ENCODE measurements at places on chromosomes 5 and 9.

DNA sequence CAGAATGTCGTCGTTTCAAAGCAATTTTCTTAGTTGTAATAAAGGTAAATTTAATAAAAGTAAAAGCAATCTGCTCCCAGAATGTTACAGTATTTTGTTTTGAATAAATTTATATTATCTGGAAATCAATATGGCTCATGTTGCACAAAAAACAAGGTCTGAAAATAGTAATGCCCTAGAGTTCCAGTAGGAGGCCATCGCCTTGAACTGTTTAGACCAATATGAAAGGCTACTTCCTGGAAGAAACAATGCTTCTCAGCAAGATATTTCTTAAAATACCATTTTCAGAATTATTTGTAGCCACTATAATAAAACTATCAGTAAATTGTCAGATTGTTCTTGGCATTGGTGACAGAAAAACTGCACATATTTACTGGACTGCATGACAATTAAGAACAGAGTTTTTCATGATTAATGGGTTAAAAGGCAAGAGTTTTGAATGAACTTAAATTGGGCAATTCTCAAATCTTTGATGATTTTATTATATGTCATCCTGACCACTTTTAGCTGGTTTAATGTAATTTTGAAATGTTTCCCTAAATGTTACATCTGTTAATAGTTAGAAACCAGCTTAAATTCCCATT lies 153.2 kb downstream of the COMMD10 start:
- DNase-seq: no peak

DNA sequence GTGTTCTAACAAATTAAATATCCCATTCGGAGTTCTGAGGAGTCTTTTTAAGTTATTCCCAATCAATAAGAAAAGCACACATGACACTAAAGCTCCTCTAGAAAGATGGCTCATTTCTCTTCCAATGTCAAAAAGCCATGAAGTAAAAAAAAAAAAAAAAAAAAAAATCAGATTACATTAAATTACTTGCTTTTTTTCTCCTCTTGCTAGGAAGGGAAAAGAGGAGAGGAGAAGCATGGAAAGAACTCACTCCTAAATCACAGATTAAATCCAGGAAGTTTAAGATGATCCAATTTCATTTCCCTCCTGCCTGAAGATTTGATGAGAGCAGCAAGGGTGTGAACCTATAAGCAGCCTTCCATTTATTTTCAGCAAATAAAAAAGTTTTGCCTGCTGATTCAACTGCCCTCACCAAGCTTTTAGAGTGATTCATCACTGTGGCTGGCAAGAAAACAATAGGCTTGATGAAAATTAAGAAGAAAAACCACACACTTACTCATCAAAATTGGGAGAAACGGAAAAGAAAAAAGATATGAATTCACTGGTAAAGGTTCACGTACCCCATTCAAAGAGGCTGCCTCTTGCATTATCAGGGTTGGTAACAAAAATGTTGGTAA lies 19.7 kb downstream of the MYO10 start:
- DNase-seq: no peak

GRCh38 chr5:119095611-119096010 lies 24.7 kb downstream of the DMXL1 start:
- no peak for DNase-seq

DNA sequence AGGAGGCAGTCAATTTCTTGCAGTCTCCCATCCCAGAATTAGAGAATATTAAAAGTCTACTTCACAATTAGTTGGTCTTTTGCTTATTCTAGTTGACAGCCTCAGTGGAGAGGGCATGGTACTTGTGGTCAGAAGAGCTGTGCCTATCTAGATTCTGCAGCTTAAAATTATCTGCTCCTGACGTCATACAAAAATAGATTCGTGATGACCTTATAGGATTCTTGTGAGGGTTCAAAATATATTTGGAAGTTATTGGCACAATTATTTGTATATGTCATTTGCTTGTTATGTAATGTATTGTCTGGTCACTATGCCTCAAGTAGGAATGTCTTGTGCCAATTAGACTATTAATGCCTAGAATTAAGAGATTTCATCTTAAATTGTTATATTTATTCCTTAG lies 142.5 kb downstream of the CDH12 start:
- no peak for DNase-seq

DNA sequence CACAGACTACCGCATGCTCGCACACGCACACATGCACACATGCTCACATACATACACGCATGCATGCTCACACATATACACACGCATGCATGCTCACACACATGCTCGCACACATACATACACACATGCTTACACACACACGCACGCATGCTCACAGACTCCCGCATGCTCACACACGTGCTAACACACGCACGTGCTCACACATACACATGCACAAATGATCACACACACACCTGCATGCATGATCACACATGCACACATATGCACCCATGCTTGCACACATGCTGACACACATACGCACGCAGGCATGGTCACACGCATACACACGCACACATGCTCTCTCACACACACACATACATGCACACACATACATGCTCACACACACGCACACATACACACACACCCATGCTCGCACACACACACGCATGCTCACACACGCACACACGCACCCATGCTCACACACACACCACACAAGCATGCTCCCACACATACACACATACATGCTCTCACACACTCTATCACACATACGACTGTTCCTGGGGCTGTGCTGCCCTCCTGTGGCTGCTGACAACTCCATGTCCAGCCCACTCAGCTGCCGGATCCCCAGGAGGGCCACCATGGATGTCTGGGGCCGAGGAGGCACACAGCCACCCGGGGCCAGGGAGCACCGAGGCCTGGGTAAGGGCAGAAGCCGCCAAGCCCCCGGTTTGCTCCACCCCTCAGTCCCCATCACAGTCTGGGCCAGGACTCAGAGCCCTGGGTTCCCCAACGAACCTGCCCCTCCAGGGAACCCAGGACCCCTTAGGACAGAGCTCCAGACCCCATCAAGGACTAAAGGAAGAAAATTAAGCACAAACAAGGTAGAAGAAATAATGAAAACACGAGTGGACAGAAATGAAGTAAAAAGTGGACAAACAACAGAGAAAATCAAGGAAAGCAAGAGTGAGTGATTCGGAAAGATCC lies 31.4 kb upstream of the EGFL7 start:
- peak; percentile 72 for DNase-seq

- DNase-seq: no peak
These were observed 231.1 kb upstream of the NUDT12 start for GRCh38 chr5:103793595-103794182.

DNA sequence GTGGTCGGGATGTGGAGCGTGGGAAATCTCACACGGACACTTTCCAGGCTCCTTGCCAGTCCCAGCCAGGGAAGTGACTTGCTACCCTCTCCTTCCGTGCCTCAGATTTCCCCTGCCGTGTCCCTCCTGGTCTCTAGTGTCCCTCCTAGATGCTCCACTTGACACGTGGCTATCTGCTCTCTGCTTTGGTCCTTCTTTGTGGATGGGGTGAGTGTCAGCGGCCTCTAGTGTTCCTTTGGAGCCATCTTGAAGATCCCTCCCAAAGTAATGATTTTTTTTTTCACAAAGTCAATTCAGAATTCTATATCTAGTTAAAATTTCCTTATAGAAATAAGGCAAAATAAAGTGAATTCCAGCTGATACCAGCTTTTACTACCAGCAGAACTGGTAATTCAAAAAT lies 117.7 kb downstream of the MRPL36 start:
- DNase-seq: no peak

DNA sequence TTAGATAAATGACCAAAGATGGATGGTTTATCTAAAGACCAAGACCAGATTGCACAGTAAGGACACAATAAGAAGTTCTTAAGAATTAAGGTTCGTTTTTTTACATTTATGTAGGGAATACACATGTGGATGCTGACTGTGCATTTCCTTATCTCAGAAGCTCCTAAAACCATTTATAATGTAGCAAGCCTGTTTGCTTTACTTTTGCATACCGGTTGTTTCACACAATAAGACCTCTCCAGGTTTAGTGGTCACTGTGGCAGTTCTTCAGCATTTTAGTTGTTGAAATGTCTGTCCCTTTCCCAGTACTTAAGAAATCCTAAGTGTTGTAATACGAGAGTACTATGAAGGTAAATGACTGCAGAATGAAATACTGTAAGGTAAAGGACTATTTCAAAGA lies 43.6 kb downstream of the BASP1 start:
- DNase-seq: no peak

DNA sequence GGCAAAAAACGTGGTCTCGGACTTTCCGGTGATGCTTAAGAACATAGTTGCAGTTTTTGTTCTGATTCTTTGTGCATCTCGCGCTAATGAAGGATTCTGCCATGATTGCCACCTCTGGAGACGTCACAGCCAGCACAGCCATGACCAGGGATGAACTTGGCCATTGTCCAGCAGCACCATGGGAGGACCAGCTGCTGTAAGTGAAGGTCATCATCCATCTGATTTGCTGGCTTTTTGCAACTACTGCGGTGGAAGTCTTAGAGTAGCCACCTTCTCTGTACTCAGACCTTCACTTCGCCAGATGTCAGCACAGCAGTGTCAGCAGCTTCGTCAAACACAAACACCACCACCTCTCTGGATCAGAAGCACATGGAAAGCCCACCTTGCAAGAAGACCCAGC lies 45.7 kb downstream of the NSUN2 start:
- no peak for DNase-seq

GRCh38 chr9:113650207-113651131 lies 186.9 kb downstream of the RGS3 start:
- no peak for DNase-seq

- peak; percentile 77 for DNase-seq
These were observed 128.3 kb downstream of the EFNA5 start for GRCh38 chr5:107542428-107542827.

- DNase-seq: no peak
These were observed 177.9 kb downstream of the PCSK1 start for GRCh38 chr5:96254980-96255691.

DNA sequence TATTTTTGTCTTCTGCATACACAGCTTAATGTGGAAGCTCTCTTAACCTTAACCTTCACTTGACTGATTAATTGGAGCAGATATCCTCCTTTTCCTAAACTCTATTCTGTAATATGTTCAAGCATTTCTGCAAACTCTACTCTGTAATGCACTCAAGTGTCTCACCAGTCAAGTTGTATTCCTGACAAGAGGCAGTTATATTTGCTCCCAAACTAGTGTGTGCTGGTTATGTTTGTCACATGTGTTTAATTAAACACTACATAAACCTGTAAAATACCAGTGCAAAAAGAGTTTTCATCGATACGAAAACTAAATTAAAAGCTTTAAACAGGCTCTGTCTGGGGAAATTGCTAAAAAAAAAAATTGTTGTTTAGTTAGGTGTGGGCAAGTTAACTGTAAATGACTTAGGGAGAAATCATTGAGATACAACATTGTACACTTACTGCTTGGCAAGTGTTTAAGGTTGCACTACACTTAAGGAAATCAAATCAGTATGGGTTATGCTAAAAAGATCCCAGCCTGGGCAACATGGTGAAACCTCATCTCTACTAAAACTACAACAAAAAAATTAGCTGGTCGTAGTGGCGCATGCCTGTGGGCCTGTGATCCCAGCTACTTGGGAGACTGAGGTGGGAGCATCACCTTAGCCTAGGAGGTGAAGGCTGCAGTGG lies 6.7 kb downstream of the FAF2 start:
- no peak for DNase-seq

All from omental fat pad (tissue), 4 donors.